Mesenteric fat pad (tissue), 1 donor: ENCODE measurements at places on chromosomes 1 and 21.

GRCh38 chr1:66388913-66389312, 145.0 kb upstream of the SGIP1 start:
- DNase-seq = no peak

DNA sequence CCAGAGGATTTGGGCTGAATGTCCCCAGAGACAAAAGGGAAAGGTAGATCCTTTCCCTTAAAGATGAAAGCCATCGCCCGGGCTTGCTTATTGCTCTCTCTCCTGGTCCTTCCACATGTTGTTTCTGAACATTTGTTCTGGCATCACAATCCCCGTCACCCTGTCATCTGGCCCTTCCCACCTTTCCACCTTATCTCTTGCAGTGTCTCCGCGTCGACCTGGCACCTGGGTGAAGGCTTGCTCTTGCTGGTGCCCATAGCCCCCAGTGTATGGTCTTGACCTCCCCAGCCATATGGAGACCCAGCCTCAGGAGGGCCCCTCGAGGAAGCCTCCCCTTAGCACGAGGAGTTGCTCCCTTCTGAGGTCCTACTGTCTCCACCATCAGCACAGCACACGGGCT, 64.6 kb downstream of the ATP5PO start:
- DNase-seq = no peak

- no peak for DNase-seq
Measured at GRCh38 chr1:20634594-20635084, 1.4 kb downstream of the PINK1 start.

DNA sequence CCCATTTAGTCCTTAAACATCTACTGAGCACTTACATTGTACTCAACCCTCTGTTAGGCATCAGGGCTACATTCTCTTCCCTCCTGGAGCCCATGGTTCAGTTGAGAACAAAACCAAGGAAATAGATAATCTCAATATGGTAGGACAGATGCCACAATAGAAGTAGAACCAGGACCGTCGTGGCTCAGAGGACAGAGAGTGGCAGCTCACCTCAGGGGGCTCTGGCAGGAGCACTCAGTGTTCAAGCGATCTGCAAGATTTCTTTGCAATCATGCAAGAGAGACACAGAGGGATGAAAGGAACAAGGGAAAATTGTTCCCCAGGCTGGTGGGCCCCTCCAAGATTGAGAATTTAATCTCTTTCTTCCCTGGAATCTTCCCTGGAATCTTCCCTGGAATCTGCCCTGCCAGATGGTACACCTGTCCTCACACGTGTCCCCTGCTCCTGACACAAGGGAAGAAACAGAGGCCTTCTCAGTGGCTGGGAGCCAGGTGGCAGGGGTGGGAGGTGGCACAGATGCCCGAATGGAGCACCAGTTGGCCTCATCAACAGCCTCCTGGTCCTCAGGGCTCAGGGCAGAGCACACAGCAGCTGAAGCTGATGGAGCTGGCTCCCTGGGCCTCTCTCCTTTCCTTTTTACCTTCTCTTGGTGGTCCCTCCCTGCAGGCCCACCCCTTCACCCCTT, 135.4 kb downstream of the PLXNA2 start:
- DNase-seq = no peak

GRCh38 chr1:206685769-206686477, 1.2 kb downstream of the MAPKAPK2 start:
- no peak for DNase-seq

- no peak for DNase-seq
Measured at GRCh38 chr1:235215453-235215852, 54.4 kb upstream of the RBM34 start.

DNA sequence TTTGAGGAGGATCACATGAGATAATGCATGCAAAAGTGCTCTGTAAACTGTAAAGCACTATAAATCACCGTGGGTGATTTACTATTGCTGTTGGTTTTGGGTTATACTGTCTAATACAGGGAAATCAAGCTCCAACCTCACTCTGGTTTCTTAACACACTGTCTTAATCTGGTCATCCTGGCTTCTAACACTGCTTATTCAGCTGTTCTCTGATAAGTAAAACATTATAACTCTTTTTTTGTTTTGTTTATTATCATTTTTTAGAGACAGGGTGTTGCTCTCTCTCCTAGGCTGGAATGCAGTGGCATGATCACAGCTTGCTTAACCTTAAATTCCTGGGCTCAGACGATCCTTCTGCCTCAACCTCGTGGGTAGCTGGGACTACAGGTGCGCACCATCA, 21.9 kb upstream of the LSM10 start:
- DNase-seq = no peak

- no peak for DNase-seq
Measured at GRCh38 chr1:17636612-17637011, 97.1 kb downstream of the ARHGEF10L start.

GRCh38 chr1:171841050-171841910, at the start of gene DNM3:
TSS of gene DNM3 (plus strand) at chr1:171841498. CDS start at chr1:171841657, 159 bp downstream.
- peak; percentile 94 for DNase-seq

- no peak for DNase-seq
Measured at GRCh38 chr1:156154317-156154749, 948 bp downstream of the SEMA4A start.
